Adipose tissue (tissue), 3 donors: ENCODE measurements at places on chromosomes 5 and 9. TPM values are rescaled to one million over a fixed set of nuclear protein-coding genes. Genes with fewer than 3 reads are reported as not detected.

The DENND4C gene
- 15.7 TPM for polyA plus RNA-seq

The FBP2 gene
- polyA plus RNA-seq: not detected

The TAF11L10 gene
- not detected for polyA plus RNA-seq

The PCDHGA10 gene
- polyA plus RNA-seq: 0.79 TPM

The ADGRD2 gene
- polyA plus RNA-seq: not detected

The INVS gene
- polyA plus RNA-seq: 7.0 TPM

The SPINK5 gene
- 0.41 TPM for polyA plus RNA-seq

The ZNF883 gene
- 1.2 TPM for polyA plus RNA-seq

The DOLK gene
- 15.5 TPM for polyA plus RNA-seq

The IL7R gene
- 2.8 TPM for polyA plus RNA-seq

The FSD1L gene
- polyA plus RNA-seq: 0.45 TPM

The ADAMTS16 gene
- 1.6 TPM for polyA plus RNA-seq

The TSLP gene
- polyA plus RNA-seq: 0.06 TPM

The FGF18 gene
- 0.24 TPM for polyA plus RNA-seq

The ROPN1L gene
- 2.6 TPM for polyA plus RNA-seq

The LRRC19 gene
- polyA plus RNA-seq: not detected

The CTXN3 gene
- polyA plus RNA-seq: not detected

The SHISAL2B gene
- polyA plus RNA-seq: 7.0 TPM

The SPATA31A3 gene
- not detected for polyA plus RNA-seq

The DDX41 gene
- 77.4 TPM for polyA plus RNA-seq

The ZFP37 gene
- polyA plus RNA-seq: 0.70 TPM

The CNOT8 gene
- 16.6 TPM for polyA plus RNA-seq

The MEIKIN gene
- polyA plus RNA-seq: not detected

The DMRT3 gene
- polyA plus RNA-seq: 0.79 TPM

The KCNIP1 gene
- polyA plus RNA-seq: 0.09 TPM
